ENCODE measurements at places on chromosomes 12 and 14.

GRCh38 chr12:27616356-27617142 is 79.7 kb upstream of the REP15 start:
- no peak for DNase-seq
- no peaks in the 10 kb centered on the region for H3K27me3 ChIP-seq
- no peak overlapping the region for H3K4me3 ChIP-seq
- peaks cover 8% of the 10 kb centered on the region for H3K36me3 ChIP-seq
- peaks cover 2% of the 10 kb centered on the region for H3K4me1 ChIP-seq

DNA sequence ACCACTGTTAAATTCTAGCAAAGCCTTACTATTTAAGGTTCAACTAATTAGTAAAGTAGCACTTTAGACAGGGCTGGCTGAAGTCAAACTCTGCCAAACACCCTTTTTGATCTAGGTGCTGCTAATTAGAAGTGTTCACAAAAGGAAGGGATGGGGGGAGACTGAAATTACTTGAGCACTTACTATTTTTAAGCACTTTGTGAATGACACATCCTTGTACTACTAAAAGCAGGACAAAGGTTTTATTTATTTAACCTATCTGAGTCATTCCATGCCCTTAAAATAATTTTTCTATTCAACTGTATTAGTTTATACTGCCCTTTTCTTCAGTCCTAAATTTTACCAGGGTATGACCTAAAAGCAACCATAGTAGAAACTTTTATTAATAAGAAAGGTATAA is 20.1 kb downstream of the MBIP start:
- H3K4me3 ChIP-seq, result no peak overlapping the region
- peaks cover 77% of the 10 kb centered on the region for H3K36me3 ChIP-seq

DNA sequence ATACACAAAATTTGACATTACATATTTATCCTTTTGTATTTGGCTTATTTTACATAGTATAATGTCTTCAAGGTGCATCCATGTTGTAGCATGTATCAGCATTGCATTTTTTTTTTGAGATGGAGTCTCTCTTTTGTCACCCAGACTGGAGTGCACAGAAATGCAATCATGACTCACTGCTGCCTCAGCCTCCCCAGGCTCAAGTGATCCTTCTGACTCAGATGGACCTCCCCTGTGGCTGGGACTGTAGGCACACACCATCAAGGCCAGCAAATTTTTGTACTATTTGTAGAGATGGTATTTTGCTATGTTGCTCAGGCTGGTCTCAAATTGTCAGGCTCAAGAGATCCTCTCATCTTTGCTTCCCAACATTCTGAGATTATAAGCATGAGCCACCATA is 214.4 kb upstream of the ALG10B start:
- no peak overlapping the region for H3K27ac ChIP-seq
- no peak for DNase-seq
- no peaks in the 10 kb centered on the region for H3K36me3 ChIP-seq
- H3K27me3 ChIP-seq, result no peaks in the 10 kb centered on the region
- H3K4me3 ChIP-seq, result no peak overlapping the region

DNA sequence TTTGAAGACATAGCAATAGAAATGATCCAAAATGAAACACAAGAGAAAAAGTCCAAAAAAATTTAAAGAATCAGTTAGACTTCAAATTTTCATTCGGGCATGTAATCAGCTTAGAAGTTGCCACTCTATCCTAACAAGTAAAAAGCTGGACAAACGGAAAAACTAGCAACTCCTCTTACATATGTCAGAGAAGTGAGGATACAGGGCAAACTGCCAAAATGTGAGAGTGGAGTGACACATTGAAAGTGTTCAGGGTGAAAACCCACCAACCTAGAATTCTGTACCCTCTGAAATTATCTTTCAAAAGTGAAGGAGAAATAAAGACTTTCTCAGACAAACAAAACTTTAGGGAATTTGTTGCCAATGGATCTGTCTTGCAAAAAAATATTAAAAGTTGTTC is 42.0 kb upstream of the CHPT1 start:
- H3K36me3 ChIP-seq, result no peaks in the 10 kb centered on the region
- H3K27me3 ChIP-seq, result peaks cover 12% of the 10 kb centered on the region
- H3K4me1 ChIP-seq, result no peaks in the 10 kb centered on the region
- no peak for DNase-seq

DNA sequence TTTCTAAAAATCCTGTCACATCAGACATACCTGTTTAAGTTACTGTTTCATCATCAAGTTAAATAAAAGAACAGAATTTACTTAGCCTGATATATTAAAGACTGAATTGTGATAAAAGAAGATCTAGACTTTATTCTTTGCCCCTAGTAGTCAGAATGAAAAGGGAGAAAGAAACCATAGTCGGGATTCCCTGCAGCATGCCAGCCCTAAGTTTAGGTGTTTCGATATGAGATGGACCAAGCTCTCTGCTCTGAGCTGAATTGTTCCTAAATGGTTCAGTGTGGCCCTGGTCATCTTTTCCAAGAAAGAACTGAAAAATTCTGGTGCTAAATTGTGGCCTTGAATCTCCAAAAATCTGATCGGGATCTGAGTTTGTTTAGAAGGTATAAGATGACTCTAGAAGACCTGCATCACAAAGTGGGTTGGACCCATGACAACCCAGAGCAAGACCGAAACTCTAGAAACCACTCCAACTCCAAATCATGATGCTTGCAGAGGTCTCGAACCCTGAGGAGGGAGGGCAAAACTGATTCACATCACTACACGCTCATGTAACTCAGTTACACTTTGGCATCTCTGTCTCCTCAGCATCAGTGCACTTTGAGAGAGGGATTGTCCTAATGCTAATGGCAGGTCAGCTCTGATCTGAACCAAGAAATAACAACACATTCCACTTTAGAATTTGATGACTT is 15.7 kb downstream of the PTGER2 start:
- peaks cover 8% of the 10 kb centered on the region for H3K4me1 ChIP-seq
- no peak overlapping the region for H3K27ac ChIP-seq
- H3K27me3 ChIP-seq, result no peaks in the 10 kb centered on the region
- DNase-seq, result no peak
- no peaks in the 10 kb centered on the region for H3K36me3 ChIP-seq
